ENCODE measurements at places on chromosomes 16 and 17.
A peak's percentile ranks its signal among the peaks of the same experiment; 100 is the strongest.

- DNase-seq = no peak
Observed at GRCh38 chr17:4219241-4219640, 44.5 kb downstream of the ANKFY1 start.

- no peak for DNase-seq
Observed at GRCh38 chr16:17397499-17397891, 73.3 kb downstream of the XYLT1 start.

GRCh38 chr16:85028685-85029407 is 1.3 kb downstream of the KIAA0513 start:
- DNase-seq = peak; percentile 10

- no peak for DNase-seq
Observed at GRCh38 chr17:42409523-42410318, 13.3 kb downstream of the CAVIN1 start.
